ENCODE measurements at places on chromosomes 3 and 15.

DNA sequence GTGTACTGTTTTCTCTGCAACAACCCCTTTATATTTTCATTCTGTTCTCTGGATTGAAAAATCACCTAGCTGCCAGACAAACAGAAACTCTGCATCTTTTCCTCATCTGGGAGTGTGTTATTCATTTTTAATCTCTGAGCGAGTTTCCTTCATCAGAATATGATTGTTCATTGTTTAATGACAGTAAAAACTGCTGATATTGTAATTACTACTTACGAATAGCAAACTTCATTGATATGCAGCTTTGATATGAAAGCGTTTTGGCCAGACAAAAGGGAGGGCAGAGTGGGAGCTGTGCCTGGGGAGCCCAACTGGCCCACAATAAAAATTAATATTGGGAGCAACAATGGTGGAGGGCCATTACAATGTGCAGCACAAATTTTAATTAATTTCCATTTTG is 132.7 kb upstream of the SKOR1 start:
- no peak for DNase-seq

DNA sequence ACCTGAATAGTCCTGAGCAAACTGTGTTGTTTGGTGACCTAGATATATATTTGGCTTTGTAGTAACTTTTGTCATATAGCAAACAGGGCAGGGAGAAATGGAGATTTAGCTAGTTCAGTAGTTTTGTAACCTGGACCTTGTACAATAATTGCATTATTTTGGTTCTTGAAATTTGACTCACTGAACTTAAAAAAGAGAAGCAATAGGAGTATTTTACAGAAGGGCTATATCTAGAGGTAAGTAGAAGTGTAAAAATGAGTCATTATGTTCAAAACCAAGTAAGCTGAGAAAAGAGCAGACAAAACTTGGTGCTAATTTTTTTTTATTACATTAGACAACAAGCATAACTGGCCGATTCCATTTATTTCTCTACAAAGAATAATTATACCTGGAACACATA is 505.4 kb downstream of the ZIC1 start:
- no peak for DNase-seq

DNA sequence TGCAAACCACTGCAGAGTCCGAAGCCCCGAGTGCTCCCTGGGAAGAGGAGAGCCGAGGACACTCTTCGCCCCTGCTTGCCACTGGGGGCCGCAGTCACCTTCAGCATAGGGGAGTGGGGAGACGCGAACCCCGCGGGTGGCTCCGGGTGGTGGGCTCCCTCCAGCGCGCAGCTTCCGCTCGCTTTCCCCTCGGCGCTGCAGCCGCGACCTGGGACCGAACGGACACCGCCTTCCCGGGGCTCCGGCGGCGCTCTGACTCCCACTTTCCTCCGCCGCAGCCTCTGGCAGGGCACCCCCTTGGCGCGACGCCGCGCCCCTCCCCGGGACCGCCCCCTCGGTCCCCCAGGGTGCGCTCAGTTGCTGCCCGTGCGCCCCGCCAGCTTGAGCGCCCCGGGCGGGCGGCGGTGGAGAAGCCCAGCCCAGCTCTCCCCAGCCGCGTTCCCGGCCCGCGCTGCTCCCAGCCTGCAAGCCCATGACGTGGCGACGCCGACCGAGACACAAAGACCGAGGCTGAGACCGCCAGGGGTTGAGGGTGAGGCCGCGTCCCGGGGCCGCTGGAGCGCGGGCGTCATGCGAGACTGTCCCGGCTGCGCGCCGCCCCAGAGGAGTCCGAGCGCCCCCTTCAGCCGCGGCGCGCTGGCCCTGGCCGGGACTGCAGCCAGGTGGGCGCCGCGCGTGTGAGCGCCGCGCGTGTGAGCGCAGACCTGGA is at the start of gene MINAR1:
Gene MINAR1, plus strand, starts transcription at position 701 of the 709 bp plus-strand sequence. CDS start 23,812 bp downstream, outside the sequence.
- peak; percentile 72 for DNase-seq

DNA sequence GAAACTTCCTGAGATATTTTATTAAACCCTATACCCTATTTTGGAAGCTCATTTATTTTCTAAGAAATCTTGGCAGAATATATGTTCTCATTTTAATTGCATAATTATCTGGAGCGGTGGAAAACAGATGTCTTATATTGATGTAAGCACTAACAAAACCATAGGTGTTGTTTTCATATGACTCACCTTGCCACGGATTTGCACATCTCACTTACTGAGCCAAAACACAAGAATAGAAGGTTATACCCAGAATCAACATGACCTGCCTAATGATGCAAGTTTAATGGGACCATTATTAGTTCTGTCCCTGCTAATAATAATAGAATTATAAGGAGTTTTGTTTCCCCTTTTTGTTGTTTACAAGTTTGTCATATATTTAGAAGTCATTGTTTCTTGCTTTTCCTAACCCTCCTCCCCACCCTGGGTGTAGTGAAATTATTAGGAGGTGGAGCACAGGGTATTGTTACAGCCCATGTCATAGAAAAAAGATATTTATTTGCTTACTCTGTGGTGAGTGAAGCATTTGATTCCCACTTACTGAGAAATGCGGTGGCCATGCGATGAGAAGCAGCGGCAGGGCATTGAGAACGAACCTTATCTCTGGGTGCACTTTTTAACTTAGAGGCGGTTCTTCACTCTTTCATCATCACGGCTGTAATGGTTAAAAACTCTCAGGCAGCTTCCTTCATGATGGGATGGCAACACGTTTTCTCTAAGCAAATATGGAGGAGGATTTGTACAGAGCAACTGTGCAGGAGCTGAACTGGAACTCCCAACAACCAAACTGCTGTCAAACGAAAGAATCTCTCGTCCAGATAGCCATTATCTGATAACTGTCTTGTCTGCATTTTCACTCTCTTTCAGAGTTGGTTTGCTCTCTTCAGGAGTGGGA is 521 bp downstream of the IL5RA start:
- DNase-seq, result no peak

DNA sequence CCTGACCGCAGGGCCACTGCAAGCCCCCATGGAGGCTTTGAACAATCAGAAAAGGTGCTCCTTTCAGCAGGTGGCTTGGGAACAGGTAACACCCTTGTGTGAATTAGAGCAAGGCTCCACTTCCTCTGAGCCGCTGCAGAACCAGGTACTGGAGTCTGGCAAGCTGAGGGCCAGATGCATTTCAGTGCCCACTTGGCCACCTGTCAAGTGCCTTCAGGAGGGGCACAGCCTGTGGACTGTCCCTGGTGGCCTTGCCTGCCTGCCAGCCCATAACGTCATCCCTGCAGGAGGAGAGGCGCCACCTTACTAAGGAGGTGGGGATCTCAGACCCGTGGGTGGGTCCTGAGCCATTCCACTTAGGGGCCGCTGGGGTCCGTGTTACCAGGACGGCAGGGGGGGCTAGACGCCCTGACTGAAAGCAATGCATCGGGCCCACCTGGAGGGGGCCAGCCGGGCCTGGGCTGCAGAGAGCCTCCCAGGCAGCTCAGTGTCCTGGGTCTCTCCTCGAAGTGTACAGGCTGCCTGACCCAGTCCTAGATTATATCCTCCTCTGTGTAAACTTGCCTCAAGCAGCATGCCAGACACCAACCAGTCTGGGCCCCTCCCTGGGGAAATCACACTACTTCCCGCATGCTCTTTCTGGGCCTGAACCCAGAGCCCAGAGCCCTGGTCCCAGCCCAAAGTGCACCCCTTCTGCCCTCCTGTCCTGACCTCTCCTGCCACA is 16.1 kb downstream of the SPTBN5 start:
- no peak for DNase-seq

DNA sequence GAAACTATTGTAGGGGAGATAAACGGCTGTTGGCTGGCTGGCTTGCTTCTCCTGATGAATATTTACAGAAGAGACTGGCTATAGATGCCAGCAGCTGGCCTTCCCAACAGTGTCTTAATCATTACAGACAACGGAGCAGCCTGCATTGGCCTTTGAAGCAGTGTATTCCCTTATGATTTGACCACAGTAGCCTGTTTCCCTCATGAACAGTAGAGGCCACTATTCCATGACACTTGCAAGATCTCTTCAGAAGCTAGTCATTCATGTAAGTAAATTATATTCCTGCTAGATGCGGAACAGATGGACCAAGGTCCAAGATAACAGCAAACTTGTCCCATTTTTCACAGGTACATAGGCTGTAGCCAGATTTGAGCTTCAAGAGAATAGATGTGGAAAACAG is 47.3 kb downstream of the TMCO5A start:
- peak; percentile 57 for DNase-seq

DNA sequence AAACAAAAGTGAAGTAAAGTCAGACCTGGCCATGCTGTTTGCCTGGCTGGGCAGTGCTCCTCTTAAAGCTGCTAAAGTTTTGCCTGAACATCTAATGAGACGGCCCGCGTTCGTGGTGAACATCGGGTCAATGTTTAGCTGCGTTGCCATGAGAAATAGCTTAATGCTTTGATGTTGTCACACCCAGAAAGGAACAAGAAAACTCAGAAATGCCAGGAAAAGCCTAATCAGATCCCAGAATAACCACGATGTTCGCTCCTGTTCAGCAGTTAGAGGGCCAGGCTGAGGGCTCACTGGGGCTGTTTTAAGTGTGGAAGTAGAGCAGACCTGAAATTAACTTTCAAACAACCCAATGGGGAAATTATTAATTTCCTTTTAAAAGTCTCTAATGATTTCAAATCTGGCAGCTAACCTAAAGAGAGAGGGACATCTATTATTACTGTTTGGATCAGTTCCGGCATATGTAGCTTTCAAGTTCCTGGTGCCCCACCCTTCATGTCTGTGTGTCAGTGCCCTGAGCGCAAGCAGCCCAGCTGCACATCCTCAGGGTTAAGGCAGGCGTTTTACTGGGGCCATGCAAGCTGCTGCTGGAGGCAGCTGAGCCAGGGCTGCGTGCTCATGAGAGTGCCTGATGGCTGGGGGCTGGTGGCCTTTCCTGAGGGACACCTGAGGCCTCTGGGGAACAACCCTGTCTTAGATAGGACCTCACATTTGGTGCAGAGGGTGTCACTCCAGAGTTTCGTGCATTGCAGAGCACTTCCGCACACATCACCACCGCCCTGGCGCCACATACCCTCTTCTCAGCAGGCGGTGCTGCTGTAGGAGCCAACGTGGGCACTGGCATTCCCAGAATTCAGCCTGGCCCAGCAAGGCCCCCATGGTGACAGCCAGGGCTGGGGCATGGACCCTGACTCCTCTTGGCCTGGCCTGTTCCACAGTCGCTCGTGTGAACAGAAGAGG is 76.6 kb downstream of the LRRK1 start:
- no peak for DNase-seq

All from EH (cell line).